ENCODE measurements at places on chromosomes 7 and 10. TPM values are rescaled to one million over a fixed set of nuclear protein-coding genes. Genes with fewer than 3 reads are reported as not detected.

Gene FFAR4
- 0.78 TPM for polyA plus RNA-seq

Gene AKR1C2
- polyA plus RNA-seq, result 2.1 TPM

Gene LRRC18
- polyA plus RNA-seq, result not detected

Gene AMPH
- 71.5 TPM for polyA plus RNA-seq

Gene FAM13C
- 12.7 TPM for polyA plus RNA-seq

Gene LRRD1
- not detected for polyA plus RNA-seq

Gene RBP4
- 22.2 TPM for polyA plus RNA-seq

All from brain (organoid and tissue), 16 donors.